ENCODE measurements at places on chromosomes 6 and 20.

DNA sequence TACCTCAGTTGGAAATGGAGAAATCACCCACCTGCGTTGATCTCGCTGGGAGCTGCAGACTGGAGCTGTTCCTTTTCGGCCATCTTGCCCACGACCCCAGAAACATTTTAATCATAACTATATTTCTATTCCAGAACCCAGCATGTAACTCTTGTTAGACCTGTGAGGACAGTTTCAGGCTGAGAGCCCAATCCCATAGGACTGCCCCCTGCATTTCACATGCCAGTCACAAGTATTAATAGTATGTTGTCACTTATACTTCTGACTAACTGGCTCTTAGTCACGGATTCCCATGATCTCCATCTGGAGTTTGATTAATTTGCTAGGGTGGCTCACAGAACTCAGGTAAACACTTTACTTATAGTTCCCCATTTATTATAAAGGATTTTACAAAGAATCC, 96.0 kb upstream of the PRND start:
- no peak for DNase-seq

- DNase-seq: peak; percentile 58
Measured at GRCh38 chr20:50260479-50261221, 70.0 kb downstream of the CEBPB start.

DNA sequence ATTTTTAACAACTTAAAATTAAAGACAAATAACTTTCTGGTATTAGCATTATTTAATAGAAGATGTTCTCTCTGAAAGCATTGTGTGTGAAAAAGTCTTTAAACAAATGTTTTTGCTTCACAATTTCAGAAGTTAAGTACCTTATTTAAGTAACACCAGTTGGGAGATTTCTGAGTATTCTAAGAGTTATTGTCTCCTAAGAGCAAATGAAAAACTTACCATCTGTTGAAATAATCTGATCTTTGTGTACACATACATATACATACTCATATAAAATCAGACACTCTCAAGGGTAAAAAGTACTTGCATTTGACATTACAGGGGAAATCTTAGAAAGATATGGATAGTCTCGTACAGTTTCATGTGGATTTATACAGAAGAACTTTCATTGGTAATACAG, 2.4 kb downstream of the BTBD3 start:
- no peak for DNase-seq

DNA sequence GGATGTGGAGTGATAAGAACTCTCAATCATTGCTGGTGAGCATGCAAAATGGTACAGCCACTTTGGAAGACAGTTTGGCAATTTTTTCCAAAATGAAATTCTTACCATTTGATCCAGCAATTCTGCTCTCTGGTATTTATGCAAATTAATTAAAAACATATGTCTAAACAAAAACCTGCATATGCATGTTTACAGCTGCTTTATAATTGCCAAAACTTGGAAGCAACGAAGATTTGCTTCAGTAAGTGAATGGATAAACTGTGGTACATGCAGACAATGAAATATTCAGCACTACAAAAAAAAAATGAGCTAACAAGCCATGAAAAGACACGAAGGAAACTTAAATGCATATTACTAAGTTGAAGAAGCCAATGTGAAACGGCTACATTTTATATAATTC, 55.5 kb upstream of the SMLR1 start:
- no peak for DNase-seq

GRCh38 chr20:18632196-18632789, 44.4 kb downstream of the DTD1 start:
- peak; percentile 81 for DNase-seq

GRCh38 chr6:133166766-133167165, 74.4 kb upstream of the EYA4 start:
- DNase-seq: no peak

DNA sequence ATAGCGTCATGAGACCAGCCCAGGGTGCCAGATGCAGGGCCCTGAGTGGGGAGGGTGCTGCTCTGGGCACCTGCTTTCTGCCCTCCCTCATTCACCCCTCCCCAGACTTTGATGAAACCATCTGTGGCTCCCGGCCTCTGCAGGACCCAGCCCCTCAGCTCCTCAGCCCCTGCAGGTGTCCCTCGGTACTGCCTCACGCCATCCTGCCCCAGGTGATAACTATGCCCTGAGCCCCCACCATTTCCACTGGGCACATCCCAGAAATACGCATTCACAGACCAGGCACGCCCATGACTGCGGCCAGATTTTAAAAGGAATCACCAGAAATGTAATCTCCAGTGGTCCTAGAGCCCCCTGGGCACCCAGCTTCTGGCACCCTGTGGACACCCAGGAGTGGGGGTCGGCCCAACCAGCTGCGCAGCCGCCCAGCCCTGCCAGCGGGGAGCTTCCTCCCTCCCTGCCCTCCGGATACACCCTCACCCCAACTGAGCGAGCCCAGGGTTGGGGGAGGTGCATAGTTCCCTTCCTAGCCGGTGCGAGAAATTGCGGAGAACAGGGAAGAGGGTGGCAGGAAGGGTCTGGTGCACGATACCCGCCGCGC, 615 bp upstream of the NTSR1 start:
- DNase-seq: peak; percentile 40

DNA sequence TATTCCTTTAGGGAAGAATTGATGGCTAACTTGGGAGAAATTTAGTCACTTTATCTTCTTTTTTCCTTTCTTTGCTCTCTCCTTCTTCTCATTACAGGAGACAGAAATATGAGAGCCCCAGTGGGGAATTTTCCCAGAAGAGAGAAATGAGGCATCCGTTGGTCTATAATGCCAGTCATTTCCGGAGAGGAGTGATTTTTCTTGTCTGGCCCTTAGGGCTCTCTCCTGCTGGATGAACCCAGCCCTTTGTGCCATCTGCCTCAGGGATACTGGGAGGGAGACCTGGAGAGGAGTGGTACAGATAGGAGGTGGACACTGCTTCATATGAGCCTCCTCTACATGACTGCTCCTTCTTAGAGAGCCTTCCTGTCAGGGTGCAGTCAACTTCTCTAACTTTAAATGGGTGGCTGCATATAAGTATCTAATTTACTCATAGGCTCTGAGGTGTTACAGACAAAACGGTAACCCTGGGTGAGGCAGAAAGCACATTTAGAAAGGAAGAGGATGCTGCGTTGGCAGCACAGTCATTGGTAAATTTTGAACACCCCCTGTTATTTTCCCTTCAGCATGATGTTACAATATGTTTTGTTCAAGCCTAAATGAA, 21.9 kb downstream of the RIMS1 start:
- no peak for DNase-seq

DNA sequence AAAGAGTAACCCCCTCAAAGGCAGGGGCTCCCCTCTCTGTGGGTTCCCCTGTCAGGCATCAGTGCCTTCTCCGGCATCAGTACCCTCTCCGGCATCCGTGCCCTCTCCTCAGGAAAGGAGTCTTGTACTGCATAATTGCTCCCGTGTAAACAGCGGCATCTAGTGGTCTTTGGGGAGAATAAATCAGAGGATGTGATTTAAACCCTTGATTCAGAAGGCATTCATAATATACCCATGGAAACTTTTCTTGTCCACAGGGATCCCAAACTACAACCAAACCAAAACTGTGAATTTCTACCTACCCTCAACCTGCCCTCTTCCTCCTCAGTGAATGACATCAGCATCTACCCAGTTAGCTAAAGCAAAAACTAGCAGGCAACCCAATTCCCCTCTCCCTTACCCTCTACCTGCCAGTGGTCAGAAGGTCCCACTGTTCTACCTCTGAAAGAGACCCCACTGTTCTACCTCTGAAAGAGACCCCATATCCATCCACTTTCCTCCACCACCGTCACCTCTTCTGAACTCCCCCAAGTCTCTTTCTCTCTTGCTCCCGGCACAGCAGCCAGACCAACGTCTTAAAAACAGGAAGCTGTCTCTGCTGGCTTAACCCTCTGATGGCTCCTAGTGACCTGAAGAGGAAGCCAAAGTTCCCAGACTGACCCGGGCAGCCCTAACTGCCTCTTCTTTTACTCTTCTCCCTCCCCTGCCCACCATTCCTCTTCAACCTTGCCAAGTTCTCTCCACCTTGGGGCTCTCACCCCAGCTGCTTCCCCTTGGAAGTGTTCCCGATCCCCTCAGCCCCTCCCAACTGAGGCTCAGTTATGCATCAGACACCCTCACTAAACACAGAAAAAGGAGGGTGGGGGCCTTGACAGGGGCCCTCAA, 27.2 kb downstream of the UBE2V1 start:
- DNase-seq: peak; percentile 81

DNA sequence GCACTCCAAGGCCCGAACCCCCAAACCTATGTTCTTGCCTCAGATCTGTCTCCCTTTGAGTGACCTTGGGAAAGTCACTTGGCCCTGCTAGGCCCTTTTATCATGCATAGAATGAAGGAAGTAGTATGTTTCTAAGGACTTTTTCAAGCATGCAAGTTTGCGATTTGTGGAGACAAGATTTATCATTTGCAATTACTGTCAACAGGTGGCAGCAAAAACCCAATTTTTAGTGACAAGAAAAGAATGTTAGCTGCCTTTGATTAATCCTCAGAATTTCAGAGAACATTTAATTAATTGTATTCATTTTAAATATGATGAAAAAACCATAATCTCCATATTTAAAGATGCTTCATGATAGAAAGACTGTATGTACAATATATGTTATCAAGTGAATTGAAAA, 28.3 kb upstream of the PREP start:
- peak; percentile 64 for DNase-seq

DNA sequence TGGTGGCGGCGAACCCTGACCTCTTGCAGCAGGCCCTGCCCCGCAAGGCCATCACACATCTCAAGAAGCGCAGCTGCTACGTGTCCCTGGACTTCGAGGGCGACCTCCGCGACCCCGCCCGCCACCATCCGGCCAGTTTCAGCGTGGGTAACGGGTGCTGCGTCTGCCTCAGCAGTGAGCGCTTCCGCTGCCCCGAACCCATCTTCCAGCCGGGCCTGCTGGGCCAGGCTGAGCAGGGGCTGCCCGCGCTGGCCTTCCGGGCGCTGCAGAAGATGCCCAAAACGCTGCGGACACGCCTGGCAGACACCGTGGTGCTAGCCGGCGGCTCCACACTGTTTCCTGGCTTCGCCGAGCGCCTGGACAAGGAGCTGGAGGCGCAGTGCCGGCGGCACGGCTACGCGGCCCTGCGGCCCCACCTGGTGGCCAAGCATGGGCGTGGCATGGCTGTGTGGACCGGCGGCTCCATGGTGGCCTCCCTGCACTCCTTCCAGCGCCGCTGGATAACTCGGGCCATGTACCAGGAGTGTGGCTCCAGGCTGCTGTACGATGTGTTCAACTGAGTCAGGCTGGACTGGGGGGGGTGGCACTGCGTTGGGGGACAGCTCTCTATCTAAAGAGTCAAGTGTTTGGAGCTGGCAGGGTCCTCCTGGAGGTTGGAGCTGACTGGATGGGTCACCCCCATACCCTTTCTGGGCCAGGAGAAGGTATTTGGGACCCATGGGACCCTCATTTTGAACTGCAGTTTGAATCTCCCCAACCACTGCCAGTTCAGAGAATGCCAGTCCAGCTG, 1.1 kb downstream of the ACTL10 start:
- DNase-seq: peak; percentile 89

DNA sequence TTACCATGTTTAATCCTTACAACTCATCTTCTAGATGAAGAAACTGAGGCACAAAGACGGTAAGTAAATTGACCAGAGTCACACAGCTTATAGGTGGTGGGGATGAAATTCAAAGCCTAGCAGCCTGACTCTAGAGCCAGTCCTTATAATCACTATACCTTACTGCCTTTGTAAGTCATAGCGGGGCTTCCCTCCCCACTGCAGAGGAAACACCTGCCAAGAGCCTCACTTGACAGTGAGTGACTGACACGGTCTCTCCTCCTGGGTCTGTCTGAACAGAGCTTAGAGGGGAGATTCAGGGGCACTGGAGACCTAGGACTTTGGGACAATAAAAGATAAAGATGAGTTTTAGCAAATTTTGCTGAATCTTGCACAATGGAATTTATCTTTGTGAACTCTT, 12.8 kb downstream of the SUN5 start:
- DNase-seq: no peak

GRCh38 chr20:50525681-50526080, 15.5 kb downstream of the PTPN1 start:
- DNase-seq: no peak

GRCh38 chr6:89669002-89669401, 30.5 kb upstream of the LYRM2 start:
- no peak for DNase-seq

- no peak for DNase-seq
Measured at GRCh38 chr6:81844686-81845085, 92.2 kb upstream of the TENT5A start.

DNA sequence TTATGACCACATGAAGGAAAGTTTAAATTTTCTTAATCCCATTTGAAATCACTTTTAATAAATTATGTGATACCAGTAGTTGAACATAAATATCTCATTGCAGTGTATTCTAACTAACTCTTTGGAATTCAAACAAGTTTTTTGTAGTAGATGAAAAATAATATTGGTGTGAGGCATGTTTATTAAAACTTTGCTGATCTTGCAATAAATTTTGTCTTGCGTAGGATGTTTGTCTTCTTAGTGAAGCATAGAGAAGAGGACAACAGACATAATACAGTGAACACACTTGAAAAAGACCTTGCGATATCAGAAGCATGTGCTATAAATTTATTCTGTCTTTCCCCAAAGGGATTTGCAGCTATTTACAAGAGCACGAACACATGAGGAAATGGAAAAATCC, 140.7 kb downstream of the HTR1B start:
- DNase-seq: no peak

DNA sequence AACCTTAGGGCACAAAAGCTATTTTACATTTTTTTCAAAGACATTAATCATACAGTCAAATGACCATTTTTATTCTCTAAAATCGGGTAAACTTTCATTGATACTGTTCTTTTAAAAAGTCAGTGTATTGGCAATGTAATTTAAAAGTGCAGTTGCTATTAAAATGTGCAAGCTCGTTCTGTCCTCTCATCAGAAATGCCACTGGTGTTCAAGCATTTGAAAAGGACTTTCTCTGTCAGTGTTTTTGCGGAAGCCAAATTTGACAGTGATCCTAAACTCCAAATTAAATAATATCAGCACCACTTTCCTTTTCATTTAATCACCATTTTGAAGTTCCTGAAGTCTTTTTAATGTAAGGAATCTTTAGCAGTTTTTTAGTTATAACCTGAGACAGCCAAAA, 69.6 kb downstream of the AFG1L start:
- no peak for DNase-seq

DNA sequence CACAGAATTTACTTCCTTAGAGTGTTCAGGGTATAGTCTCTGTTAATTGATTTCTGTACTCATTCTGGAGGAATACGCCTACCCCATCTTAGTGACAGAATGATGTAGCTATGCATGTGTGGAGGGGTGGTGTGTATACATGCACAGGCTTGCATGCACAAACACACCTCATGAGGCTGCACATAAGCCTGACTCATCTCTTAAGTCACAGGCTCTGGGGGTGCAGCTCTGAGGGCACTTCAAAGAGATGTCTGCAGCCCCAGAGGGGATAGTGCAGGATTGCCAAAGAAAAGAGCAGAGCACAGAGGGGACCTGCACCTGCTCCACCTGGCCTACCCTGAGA, 24.6 kb downstream of the TBX18 start:
- DNase-seq: no peak

All from hematopoietic multipotent progenitor cell treated with erythropoietin and hydrocortisone succinate and interleukin-3 and kit ligand, for 6 days (in vitro differentiated cells).